ENCODE measurements at places on chromosomes 5 and 9.

GRCh38 chr5:113280541-113280940 is 154.2 kb downstream of the TSSK1B start:
- no peak for DNase-seq

- DNase-seq: no peak
Observed at GRCh38 chr5:95530416-95530815, 24.4 kb downstream of the SKIC3 start.

DNA sequence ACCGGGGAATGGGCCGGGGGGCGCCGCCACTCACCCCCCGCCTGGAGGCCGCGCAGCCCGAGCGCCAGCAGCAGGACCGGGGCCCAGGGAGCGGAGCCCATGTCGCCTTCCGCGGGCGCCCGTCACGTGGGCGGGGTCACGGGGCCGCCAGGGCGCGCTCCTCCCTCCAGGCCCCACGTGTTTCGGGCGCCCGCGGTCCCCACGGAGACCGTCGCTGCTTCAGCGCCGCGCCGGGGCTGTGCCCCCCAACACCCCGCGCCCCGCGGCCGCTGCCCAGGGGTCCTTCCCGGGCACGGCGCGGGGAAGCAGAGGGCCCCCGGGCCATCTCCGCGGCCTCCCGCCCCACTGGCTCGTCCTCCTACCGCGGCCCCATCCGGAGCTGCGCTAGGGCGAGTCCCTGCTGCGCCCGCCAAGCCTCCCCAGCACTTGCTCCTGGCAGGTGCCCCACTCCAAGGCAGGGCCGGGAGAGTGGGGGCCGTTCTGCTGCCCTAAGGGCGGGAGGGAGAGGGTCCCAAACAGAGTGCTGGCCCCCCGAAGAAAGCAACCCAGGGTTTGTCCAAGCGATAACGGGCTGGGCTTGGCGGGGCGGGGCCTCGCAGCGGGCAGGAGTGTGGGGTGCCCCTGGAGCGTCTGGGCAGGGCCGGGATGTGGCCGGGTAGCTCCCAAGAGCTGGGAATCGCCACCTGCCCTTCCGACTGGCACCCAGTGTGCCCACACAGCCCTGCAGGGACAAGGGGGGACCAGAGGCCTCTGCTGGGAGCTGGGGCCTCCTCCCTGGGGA is at the start of gene DPP7:
Gene DPP7 (minus strand): TSS at position 121 of the 781 bp plus-strand sequence. CDS start 20 bp downstream, at position 101.
- DNase-seq: peak; percentile 75

- DNase-seq: no peak
Observed at GRCh38 chr9:77954666-77955015, 77.0 kb downstream of the GNAQ start.

DNA sequence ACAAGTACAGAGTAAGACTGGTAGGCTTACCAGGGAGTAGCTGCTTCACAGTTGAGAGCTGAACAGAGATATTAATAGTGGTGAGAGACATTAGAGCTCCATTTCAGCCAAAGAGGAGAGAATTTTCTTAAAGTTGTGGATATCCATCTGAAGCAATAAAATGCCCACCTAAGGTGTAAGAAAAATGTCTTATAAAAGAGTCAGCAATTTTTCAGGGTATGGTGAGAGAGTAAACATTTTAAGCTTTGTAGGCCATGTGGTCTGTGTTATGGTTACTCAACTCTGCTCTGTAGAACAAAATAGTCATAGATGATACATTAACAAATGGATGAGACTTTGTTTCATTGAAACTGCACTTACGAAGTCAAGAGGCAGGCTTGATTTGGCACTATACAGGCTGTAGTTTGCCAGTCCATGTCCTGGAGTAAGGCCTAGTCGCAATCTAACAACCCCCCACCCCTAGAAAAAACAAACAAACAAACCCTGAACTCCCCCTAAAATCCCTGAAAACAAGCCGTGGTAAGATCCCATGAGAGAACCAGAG is 945.4 kb upstream of the SEMA6A start:
- no peak for DNase-seq

DNA sequence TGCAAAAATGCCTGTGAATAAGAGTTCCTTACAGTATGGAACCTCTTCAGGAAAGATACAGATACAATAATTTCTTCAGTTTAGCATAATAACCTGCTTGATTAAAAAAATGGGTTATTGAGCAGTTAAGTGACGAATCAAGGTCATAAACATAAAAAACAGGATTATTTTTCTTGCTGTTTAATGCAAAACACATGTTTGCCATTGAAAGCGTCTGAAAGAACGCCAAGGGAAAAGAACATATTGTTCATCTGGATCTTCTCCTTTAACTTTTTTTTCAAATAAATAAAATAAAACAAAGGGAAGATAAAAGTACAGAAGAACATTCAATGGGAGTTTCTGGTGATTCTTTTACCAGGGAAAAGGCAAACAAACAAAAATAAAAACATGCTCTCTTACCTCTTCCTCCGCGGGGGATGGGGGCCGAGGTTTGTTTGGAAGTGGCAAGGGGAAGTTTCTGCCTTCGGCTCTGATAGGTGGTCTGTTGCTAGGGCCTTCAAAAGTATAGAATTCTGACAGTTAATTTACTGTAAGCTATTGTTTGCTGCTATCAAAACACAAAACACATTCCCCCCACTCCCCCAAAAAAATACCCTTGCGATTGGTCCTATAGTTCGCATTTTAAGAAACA is 20.1 kb downstream of the C5orf58 start:
- DNase-seq: no peak

- no peak for DNase-seq
Observed at GRCh38 chr5:10563110-10563944, 543 bp upstream of the ANKRD33B start.

GRCh38 chr9:118290116-118290515 is 585.9 kb downstream of the TLR4 start:
- DNase-seq: no peak

DNA sequence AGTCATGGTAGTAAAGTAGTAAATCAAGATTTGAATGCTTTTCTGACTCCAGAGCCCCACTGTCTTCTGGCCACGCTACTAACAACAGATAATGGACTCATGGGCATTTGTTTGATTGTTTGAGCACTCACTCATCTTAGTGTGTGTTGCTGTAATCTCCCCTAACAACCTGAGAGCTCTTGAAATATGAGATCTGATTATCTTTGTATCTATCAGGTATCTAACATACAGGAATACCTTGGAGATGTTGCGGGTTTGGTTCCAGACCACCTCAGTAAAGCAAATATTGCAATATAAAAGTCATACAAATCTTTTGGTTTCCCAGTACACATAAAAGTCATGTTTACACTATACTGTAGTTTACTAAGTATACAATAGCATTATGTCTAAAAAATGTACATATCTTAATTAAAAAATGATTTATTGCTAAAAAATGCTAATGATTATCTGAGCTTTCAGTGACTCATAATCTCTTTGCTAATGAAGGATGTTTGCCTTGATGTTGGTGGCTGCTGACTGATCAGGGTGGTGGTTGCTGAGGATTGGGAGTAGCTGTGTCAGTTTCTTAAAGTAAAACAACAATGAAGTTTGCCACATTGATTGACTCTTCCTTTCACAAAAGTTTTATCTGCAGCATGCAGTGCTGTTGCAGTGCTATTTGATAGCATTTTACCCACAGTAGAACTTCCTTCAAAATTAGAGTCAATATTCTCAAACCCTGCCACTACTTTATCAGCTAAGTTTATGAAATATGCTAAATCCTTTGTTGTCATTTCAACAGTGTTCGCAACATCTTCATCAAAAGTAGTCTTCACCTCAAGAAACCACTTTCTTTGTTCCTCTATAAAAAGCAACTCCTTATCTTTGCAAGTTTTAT is 92.2 kb downstream of the ZNF462 start:
- no peak for DNase-seq

DNA sequence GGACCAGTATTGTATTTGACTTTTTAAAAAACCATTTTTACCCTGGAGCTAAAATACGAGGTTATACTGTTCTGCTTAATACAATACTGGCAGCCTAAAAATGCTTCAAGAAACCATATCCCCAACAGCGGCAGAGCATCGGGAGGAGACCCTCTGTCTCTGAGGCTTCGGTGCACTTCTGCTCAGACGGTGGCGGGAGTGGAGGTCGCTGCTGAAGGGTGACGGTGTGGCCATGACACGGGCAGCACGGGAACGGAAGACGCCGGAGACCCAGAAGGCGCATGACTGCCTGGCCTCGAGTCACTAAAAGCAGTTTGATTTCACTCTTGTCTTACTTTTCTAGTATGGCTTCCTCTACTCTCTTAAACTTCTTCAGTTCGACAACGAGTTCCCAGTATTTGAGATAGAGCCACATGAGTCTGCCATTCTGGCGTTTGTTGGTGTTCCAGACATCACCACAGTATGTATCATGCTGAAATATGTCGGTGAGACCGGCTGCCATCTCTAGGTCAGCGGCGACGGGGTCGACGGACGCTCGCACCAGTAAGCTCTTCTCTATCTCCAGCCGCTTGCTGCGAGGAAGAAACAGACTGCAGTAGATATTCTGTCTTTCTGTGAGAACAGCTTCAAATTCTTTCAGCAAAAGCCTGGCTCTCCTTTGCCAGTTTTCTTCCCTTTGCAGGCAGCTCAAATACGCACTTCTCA is 12.8 kb downstream of the CCDC127 start:
- no peak for DNase-seq

- DNase-seq: no peak
Observed at GRCh38 chr5:78519198-78519941, 129.2 kb downstream of the LHFPL2 start.

GRCh38 chr9:136294437-136294836 is 9.5 kb downstream of the CCDC187 start:
- DNase-seq: no peak

- no peak for DNase-seq
Observed at GRCh38 chr5:172569861-172570558, 71.1 kb upstream of the NEURL1B start.

DNA sequence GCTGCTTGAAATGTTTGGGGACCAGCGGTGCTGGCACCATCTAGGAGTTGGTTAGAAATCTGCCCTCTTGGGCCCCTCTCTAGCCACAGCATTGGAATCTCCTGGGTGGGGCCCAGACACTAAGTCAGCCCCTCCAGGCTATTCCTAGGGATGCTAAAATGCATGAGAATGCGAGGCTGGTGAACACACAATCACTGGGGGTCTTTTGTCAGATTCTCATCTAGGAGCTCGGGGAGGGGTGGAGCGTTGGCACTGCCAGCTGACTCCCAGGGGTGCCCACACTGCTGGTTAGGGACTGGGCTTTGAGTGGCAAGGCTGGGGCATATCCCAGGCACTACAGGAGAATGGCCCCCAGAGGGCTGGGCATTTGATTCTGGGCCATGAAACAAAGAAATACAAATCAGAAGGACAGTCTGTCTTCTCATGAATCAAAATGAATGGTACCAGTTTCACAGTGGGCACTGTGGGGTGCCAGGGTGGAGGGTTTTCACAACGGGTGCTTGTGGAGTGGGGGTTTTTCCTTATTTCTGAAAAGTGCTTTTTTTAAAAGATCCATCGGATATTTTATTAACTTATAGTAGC is 127.8 kb upstream of the RAPGEF1 start:
- no peak for DNase-seq

DNA sequence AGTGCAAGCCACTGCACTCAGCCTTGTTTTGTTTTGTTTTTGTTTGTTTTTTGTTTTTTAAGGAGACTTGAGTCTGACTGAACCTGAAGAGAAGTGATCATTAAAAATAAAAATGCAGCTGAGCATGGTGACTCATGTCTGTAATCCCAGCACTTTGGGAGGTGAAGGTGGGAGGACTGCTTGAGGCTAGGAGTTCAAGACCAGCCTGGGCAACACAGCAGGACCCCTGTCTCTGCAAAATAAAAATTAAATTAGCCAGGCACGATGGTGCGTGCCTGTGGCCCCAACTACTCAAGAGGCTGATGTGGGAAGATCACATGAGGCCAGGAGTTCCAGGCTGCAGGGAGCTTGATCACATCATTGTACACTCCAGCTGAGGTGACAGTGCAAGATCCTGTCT is 6.2 kb downstream of the SLC1A1 start:
- no peak for DNase-seq

DNA sequence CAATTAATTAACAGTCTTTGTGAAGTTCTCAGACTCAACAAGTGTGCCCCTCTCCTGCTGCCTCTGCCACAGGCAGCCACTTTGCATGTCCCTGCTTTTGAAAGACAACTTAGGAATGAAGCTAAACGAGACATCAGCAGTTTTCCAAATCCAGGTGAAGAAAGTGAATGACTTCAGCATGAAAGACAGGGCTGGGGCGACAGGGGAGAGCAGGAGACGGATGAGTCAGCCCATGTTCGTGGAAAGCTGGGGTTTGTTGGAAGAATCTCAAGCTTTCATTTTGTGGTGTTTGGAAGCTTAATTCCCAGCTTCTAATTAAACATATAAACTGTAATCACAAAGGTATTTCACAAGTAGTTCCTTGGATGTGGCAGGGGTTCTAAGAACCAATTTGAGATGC is 207.8 kb upstream of the MAP3K1 start:
- DNase-seq: no peak

- DNase-seq: no peak
Observed at GRCh38 chr9:88993871-88994460, 2.7 kb downstream of the S1PR3 start.

DNA sequence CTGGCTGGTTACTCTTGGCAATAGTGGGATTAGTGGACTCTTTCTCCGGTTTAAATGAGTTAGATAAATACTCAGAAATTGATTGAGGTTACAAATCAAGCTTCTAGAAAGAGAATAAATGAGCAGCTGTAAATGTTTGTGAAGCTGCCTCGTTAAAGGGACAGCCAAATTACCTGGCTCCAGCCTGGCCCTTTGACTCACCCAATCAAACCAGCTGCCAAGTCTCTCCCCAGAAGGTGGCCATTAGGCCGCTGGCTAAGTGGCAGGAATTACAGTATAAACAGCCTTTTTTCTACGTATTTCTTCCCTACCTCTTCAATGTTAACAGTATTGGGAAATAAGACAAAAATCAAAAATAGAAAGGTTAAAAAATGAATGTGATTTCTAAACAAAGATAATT is 46.0 kb upstream of the SRFBP1 start:
- no peak for DNase-seq

GRCh38 chr5:10607023-10607665 is 43.3 kb downstream of the ANKRD33B start:
- DNase-seq: no peak

GRCh38 chr5:134046801-134047686 is 42.3 kb upstream of the VDAC1 start:
- DNase-seq: no peak

DNA sequence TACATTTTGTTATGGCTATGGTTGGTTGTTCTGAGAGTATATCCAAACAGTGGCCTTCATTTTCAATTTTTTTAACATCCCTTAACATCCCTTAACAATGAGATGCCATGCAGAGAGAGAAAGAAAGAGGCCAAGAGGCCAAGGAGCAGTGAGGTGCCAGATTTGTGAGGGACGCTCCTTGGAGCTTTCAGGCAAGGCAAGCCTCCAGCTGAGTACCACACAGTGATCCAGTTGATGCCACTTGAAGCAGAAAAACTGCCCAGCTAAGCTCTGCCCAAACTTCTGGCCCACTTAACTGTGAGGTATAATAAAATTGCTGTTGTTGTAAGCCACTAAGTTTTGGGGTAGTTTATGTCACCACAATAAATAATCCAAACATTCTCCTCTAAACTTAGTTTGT is 22.6 kb upstream of the EMB start:
- no peak for DNase-seq

- DNase-seq: no peak
Observed at GRCh38 chr9:34777666-34778065, 67.7 kb upstream of the CCL21 start.

- no peak for DNase-seq
Observed at GRCh38 chr5:123414974-123415373, 8.2 kb downstream of the CEP120 start.

- no peak for DNase-seq
Observed at GRCh38 chr5:154296525-154297159, 106.1 kb downstream of the GALNT10 start.

All from activated CD8-positive, alpha-beta memory T cell treated with anti-CD3 and anti-CD28 coated beads for 1 hour (primary cell).